GM06990 (cell line): ENCODE measurements at places on chromosomes 4 and X.
A peak's percentile ranks its signal among the peaks of the same experiment; 100 is the strongest.

- DNase-seq: peak; percentile 61
Observed at GRCh38 chrX:40201329-40201885, 103.6 kb upstream of the BCOR start.

GRCh38 chrX:135489542-135489941, 30.9 kb upstream of the INTS6L start:
- peak; percentile 37 for DNase-seq

DNA sequence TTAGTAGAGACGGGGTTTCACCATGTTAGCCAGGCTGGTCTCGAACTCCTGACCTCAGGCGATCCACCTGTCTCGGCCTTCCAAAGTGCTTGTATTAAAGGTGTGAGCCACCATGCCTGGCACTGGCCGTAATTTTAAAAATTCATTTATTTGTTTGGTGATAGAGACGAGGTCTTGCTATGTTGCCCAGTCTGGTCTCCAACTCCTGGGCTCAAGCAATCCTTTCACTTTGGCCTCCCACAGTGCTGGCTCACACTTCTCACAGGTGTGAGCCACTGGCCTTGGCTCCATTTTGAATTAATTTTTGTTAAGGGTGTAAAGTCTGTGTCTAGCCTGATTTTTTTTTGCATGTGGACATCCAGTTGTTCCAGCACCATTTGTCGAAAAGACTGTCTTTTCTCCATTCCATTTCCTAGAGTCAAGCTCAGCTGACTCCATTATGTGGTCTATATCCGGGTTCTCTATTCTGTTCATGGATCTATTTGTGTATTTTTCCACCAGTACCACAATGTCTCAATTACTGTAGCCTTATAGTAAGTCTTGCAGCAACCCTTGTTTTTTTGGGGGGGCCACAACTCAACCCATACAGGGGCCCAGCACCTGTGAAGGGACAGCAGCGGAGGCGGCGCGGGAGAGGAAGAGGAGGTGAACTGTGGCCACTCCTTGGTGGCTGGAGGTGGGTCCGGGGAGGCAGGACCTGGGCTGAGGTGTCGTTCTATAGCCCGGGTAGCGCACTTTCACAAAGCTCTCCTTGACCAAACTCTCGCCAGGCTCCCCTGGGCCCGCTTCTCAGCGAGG, 1.5 kb upstream of the NSD2 start:
- DNase-seq: no peak

- DNase-seq: no peak
Observed at GRCh38 chr4:173464481-173464880, 65.5 kb downstream of the HAND2 start.

DNA sequence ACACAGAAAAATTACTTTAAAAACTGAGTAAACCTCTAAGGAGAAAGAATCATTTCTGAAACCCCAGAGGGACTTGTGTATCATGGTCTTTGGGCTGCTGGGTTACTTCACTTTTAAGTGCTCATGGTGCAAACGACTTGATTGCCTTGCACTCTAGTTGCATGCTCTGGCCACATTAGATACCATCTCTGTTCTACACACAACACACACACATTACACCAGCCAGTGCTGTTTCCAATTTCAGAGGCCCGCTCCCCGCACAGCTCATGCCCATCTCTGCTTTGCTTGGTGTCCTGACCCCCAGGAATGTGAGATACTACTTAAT, 2.1 kb downstream of the PPP3CA start:
- peak; percentile 12 for DNase-seq

GRCh38 chr4:133600008-133600407, 450.9 kb downstream of the PCDH10 start:
- no peak for DNase-seq

DNA sequence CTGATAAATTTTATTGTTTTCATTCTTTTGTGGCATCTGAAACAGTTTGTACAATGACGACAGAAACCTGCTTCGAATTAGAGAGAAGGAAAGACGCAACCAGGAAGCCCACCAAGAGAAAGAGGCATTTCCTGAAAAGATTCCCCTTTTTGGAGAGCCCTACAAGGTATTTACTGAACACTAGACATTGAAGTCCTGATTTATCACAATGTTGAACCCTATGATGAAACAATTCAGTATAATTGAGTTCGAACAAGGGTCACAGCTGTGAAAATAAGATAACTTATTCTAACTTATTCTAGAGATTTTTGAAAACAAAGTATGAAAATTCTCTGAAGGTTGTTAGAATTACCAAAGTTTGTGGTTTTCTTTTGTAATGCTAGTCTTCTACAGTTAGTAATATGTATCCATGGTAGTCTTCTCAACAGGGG, 111.3 kb downstream of the AFF1 start:
- no peak for DNase-seq

GRCh38 chr4:185238215-185238681, 28.9 kb downstream of the SNX25 start:
- no peak for DNase-seq

- no peak for DNase-seq
Observed at GRCh38 chrX:51747671-51748070, 4.4 kb downstream of the GSPT2 start.

- DNase-seq: no peak
Observed at GRCh38 chr4:186669159-186669731, 54.4 kb downstream of the FAT1 start.

- DNase-seq: no peak
Observed at GRCh38 chr4:49000806-49001205, 14.7 kb downstream of the CWH43 start.

GRCh38 chrX:112688242-112688641, 8.5 kb upstream of the LHFPL1 start:
- no peak for DNase-seq

DNA sequence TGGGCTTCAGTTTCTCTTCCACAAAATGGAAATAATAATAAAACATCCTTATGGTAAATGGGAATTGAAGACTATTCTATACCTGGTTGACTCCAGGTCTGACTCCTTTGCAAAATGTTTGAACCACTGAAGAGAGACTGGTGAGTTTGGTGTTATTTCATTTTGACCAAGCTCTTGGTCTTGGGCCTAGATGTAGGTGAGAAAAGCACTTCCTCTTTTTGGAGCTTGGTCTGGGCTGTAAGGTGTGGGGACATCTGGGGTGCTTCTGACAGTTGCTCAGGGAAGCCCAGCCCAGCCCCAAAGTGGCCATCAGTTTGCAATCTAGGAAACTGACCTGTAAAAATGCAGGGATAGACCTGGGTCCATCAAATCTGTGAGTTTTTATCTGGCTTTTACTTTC, 26.8 kb upstream of the SOD3 start:
- peak; percentile 31 for DNase-seq

DNA sequence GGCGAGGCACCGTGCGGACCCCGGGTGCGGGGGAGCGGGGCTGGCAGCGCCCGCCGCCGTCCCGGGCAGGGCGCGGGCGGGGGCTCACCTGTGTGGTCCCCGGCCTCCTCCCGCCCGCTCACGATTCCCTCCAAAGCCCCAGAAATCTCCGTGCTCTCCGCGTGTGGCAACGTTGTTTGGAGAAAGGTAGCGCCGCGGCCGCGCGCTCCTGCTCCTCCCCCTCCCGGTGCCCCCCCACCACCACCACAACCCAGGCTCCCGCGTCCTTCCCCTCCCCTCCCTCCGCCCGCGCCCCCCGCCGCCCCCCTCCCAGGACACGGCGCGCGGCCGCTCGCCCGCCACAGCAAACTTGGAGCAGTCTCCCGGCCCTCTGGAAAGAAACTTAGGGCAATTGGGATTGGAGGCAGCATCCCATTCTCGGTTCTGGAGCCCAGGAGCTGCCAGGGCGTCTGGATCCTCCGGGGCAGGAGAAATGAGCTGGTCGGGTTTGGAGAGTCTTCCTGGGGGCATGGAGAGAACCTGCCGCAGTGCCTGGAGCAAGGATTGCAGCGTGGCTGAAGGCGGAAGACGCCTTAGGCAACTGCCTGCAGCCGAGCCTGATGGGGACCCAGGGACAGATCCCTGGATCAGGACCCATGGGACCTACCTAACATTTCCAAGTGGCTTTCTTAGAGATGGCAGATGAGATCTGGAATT, 855 bp downstream of the KLF3 start:
- DNase-seq: no peak

GRCh38 chr4:21733894-21734630, 214.5 kb downstream of the KCNIP4 start:
- no peak for DNase-seq

GRCh38 chr4:114383721-114384120, 214.9 kb upstream of the UGT8 start:
- DNase-seq: no peak

DNA sequence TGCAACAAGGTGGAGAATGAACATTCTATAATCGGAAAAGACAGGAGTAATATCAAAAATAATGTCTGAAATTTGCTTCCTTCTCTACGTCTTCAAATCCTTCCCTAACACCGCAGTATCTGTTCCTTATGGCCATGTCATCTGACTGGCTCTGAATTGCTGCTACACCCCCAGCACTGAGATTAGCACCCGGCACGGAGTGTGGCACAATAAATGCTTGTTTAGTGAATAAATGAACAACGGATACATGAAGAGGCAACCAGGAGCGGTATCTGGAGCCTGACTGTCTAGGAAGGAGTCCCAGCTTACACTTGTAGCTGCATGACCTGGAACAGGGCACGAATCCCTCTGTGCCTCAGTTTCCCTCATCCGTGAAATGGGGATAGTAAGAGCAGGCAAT, 164.3 kb downstream of the AFAP1 start:
- no peak for DNase-seq

DNA sequence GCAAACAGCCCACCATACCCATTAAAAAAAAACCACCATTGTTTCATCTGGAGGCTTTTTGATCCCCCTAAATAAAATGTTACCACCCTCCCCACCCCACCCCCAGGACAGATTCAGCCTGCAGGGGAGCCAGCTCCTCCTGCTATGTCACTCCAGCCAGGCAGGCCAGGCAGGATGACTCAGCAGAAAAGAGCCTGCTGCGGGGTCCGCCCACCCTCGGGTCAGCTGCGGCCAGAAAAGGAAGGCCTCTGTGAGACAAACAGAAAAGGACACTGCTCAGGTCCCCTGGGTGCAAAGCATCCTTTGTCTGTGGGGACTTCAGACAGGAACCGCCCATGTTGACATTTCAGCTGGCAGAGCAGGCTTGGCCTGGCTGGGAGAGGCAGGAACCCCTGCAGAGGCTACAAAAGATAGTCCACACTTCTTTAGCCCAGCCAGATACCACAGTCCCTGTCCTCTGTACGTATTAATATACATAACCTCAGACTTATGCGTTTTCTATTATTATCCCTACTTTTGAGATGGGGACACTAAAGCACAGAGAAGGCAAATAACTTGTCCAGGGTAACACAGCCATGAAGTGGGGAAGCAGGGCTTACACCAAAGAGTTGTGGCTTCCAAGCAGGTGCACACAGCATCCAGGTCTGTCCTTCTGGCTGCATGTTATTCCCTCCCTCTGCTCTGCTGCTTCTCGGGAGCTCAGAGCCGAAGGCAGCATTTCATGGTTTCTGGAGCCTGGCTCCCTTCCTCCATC, 147.7 kb downstream of the CPEB2 start:
- DNase-seq: peak; percentile 43

DNA sequence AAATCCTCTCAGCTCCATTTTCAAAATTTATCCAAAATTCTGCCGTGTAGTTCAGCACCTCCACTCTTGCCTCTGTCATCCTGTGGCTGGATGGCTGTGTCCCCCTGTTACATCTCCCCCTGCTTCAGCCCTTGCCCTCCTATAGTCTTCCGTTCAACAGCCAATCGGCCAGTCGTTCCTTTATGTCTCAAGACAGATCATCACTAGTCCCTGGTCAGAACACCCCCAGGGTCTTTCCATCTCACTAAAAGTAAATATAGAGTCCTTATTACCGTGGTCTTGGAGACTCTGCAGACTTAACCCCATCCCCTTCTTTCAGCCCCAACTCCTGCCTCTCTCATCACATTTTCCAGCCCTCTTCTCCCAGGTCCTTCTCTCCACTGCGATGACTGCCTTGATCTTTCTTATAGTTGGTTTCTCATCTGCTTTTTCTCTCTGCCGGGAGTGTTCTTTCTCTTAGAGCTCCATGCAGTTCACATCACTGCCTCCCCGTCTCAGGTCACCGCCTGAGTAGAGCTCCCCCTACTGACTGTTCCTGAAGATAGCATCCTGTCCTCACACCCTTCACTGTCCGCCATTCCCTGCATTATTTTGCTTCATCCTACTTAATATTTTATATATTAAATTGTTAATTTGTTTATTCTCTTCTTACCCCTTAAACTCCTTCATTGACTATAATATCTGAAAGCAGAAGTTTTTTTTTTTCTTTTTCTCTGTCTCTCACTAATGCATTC, 736.9 kb upstream of the MAGEB2 start:
- DNase-seq: peak; percentile 42

DNA sequence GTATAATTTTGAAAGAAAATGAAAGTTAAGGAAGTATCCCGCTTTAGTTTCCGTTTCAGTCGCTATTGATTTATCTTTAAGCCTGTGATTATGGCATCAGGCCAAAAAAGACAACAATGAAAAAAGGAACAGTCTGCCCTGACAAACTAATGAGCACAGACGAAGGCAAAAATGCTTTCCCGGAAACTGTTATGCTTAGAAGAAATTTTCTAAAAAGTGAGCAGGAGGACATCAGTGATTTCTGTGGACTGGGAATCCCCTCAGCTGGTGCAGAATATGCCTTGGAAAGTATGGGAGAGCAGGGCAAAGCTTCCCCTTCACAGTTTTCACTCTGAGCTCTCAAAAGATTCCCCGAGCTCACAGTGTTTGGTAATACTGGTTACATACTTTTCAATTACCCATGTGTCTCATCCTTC, 5.1 kb upstream of the CXCL10 start:
- DNase-seq: no peak

DNA sequence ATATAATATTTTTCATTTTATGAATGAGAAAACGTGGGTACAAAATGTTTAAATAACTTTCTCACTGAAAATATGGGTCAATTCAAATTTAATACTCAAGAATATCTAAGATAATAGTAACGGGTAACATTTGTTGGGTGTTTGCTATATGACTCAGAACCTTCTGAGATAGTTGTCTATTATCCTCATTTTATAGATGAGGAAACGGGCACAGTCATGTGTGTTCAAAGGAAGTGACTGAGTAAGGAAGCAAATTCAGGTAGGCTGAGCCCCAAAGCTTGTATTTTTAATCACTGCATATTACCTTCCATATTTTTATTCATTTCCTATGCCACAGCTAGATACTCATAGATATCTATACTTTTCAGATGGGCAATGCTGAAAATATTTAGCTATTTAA, 12.2 kb upstream of the CAMK2D start:
- no peak for DNase-seq

DNA sequence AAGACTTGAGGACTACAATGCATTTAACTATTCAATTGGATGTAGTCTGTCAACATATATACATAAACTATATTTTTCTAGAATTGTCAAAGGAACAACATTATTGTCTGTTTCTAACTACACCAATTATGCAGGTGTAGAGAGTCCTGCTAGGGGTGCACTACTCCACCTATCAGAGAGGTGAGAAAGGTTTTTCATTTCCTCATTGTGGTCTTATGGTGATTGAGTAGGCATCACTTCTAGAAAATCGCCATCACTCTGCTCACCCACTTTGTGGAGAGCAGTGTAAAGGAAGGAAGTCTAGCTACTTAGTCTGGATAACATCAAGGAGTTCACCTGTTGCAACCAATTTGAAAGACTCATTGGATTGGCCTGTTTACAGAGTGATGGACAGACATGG, 4.4 kb upstream of the ADH1C start:
- DNase-seq: no peak

- no peak for DNase-seq
Observed at GRCh38 chr4:148204892-148205291, 237.3 kb downstream of the NR3C2 start.
